GM23338 (cell line): ENCODE measurements at places on chromosomes 6 and 20.

- DNase-seq = no peak
Observed at GRCh38 chr20:61555566-61555965, 303.5 kb downstream of the CDH4 start.

- DNase-seq = peak; percentile 51
Observed at GRCh38 chr20:19835533-19836222, 77.6 kb downstream of the RIN2 start.

- peak; percentile 21 for DNase-seq
Observed at GRCh38 chr6:56356426-56356825, 109.0 kb upstream of the COL21A1 start.

GRCh38 chr6:85468326-85468725, 18.4 kb downstream of the NT5E start:
- no peak for DNase-seq

GRCh38 chr6:84379142-84379541, 151.7 kb upstream of the CEP162 start:
- DNase-seq = no peak

GRCh38 chr20:51076786-51077685, 54.1 kb upstream of the KCNG1 start:
- no peak for DNase-seq

DNA sequence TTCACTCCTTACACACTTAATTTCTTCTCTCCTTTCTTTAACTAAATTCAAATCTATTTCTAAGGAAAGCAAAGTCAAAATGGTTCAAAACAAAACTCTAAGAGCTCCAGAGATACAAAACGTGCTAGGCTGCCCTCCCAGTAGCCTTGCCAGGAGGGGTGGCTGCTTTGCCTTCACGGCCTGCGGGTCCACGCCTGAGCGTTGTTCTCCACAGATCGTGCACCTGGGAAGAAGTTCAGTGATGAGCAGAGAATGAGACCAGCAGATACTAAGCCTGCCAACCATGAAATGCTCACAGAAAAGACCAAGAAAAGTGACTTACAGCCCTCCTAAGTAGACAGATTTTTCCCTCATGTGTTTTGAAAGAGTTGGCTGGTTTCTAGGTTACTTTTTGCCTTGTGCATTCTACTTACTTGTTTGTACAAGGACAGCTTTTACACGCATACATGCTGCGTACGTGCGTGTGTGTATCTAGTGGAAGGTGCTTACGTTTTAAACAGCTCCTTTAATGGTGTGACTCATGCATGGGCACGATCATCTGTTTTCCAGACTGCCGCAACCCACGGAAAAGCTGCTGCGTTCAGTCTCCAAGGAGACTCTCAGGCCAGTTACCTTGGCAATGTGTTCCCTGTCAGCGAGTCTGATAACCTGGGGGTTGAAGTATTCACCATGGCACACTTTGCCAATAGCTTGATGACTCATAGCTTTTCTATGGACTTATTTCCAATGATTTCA, 32.4 kb upstream of the PBOV1 start:
- DNase-seq = no peak

- no peak for DNase-seq
Observed at GRCh38 chr20:47972916-47973309, 187.6 kb upstream of the SULF2 start.

GRCh38 chr6:155678361-155678760, 222.7 kb upstream of the NOX3 start:
- DNase-seq = peak; percentile 15

- DNase-seq = peak; percentile 76
Observed at GRCh38 chr6:125953502-125953875, 3.1 kb upstream of the HINT3 start.

- no peak for DNase-seq
Observed at GRCh38 chr6:15260099-15260821, 14.4 kb downstream of the JARID2 start.

GRCh38 chr20:34954904-34955230, 739 bp downstream of the GSS start:
- peak; percentile 42 for DNase-seq

DNA sequence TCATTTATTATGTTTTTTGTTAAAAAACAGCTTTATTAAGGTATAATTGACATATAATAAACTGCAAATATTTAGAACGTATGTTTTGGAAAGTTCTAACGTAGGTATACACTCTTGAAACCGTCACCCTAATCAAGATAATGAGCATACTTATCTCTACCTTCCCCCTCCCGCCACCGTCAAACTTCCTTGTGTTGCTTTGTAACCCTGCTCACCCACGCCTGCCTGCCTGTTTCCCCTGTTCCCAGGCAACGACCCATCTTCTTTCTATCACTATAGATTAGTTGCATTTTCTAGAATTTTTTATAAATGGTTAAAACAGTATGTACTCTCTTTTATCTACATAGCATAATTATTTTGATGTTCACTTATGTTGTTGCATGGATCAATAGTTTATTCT, 33.5 kb upstream of the GCLC start:
- DNase-seq = no peak

DNA sequence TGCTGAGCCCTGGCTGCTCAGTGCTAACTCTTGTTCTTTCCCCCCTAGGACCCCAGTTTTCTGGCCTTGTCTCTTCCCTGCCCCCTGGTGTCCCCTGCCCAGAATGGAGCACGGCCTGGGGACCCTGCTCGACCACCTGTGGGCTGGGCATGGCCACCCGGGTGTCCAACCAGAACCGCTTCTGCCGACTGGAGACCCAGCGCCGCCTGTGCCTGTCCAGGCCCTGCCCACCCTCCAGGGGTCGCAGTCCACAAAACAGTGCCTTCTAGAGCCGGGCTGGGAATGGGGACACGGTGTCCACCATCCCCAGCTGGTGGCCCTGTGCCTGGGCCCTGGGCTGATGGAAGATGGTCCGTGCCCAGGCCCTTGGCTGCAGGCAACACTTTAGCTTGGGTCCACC, 11.9 kb downstream of the CCN5 start:
- no peak for DNase-seq

GRCh38 chr6:113875470-113875869, 18.3 kb downstream of the MARCKS start:
- DNase-seq = no peak

GRCh38 chr6:71396410-71396801, 107.8 kb downstream of the OGFRL1 start:
- no peak for DNase-seq

DNA sequence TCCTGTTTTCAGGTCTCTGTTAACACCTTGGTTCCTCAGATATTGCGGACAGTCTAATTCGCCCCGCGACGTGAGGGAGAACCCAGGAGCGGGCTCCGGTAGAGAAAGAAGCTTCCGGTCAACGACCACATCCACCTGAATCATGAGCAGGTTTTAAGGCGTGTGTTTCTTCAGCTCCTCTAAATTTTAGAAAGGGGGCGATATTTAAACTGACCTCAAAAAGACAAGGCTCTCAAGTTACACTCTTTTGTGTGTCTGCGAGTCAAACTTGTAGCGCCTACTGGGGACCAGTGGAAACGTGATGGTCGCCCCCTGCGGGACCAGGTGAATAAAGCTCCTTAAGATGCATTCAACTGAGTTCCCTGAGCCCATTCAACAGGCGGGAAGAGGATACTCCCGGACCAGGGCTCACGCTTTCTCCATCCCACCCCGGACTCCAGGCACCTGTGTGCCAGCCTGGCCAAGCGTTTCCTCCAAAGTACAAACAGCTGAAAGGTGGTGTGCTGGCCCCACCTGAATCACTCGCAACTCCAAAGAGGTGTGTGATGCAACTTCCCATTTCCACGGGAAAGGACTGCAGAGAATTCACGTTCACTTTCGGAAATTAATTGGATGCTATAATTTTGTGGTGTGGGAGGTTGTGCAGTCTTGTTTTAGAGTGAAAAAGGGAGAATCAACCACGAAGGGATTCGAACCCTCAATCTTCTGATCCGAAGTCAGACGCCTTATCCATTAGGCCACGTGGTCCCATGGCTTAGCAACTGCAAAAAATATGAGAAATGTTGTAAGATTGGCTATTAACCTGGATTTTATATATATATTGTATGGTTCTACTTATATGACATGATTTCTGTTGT, 17.0 kb downstream of the GPX5 start:
- peak; percentile 98 for DNase-seq

- no peak for DNase-seq
Observed at GRCh38 chr20:32887492-32887891, 28.8 kb downstream of the EFCAB8 start.

DNA sequence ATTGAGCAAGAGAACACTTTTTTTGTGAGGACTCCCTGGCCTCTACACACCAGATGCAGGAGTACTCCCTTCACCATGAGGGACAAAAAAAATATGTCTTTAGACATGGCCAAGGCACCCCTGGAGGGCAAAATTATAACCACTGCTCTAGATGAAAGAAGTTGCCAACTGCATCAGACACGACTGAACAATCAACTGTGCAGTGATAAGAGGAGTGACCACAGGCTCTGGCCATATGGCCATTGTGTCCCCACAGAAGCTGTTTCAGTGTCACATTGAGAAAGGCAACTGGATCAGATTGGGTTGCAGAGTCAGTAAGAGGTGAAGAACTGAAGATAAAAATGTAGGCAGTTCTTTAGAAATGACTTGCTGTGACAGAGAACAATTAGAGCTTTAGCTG, 85.7 kb downstream of the C6orf118 start:
- DNase-seq = no peak

DNA sequence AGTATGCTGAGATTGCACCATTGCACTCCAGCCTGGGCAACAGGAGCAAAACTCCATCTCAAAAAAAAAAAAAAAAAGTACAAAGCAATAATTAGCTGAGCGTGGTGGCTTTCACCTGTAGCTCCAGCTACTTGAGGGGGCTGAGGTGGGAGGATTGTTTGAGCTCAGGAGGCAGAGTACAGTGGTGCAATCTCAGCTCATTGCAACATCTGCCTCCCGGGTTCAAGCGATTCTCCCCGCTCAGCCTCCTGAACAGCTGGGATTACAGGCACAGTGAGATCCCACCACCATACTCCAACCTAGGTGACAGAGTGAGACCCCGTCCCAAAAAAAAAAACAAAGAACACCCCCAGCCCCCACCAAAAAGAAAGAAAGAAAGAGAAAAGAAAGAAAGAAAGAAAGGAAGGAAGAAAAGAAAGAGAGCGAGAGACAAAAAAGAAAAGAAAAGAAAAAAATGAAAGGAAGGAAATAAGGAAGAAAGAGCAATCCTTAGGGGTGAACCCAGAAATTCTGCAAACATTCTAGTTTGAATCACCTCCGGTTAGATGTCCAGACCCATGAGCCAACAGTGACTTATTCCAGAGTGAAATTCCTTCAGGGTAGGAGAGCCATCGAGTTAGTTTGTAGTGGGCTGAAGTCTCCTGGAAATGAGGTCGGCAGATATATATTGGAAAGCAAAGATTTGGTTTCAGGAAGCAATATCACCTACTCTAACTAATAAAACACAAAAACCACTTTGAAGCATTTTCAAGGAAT, 3.2 kb upstream of the RIPOR3 start:
- DNase-seq = no peak

DNA sequence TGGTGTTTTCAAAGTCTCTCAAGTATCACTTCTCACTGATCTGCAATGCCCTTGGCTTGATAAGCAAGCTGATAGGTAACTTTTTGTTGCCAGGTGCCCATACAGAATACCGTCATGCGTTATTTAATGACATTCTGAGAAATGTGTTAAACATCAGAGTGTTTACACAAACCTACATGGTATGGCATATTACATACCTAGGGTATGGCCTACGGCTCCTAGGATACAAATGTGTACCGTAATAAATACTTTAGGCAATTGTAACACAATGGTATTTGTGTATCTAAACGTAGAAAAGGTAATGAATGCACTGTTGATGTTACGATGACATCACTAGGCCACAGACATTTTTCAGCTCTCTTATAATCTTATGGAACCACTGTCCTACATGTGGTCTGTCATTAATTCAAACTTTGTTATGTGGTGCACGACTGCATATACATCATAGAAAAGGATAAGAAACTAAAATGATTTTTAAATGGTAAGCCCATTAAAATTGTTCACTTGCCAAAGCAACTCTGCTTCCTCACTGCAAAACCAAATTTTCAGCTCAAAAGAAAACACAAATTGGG, 35.7 kb downstream of the CSNK2A1 start:
- no peak for DNase-seq

DNA sequence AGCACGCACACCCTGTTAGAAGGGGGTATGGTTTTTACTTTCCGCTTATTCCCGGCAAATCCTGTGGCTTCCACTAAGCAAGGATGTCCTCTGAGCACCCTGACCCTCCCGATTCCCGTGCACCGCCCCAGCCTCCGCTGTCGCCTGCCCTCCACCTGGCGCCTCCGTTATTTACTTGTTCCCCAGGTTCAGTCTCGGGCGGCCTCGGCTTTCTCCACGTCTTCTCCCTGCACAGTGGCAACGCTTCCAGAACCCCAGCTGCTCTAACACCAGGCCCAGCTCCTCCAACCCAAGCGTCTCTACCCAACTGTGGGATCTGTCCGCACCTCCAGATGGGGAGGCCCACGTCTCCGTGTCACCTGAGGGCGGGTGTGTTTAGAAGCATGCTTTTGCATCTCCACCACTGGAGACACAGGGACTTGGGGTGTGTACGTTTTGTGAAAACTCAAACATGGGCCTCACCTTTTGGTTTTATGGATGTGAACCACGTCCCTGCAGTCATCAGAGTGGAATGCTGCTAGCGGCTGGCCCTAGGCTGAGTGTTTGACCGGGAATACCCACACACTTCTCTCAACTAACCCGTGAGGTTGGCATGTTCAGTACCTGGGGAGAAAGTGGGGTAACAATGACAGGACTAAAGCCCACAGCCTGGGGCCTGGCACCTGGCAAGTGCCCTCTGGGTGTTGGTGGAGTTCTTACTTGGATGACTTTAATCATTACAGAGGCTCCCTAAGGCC, 79.9 kb downstream of the THBS2 start:
- DNase-seq = no peak

GRCh38 chr6:37799263-37799644, 20.3 kb upstream of the ZFAND3 start:
- DNase-seq = no peak

DNA sequence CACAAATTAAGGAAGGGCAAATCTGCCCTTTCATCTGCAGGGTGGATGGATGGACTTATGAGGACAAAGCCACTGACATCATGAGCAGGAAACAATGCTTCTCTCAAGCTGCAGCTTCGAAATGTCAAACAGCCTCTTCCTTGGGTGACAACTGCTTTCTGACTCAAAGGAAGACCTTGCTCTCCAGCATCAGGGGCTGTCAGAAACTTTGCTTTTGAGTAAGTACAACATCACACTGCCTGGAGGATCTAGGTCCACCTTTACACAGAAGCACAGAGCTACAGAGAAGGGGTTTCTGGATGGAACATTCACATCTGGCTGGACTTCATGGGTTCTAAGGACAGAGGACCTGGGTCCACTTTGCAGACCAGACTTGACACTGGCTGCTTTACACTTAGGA, 5.9 kb downstream of the CST1 start:
- DNase-seq = no peak
